ENCODE measurements at places on chromosomes 1 and 21. TPM values are rescaled to one million over a fixed set of nuclear protein-coding genes. Genes with fewer than 3 reads are reported as not detected.
A peak's percentile ranks its signal among the peaks of the same experiment; 100 is the strongest.

The SLC5A9 gene
- polyA plus RNA-seq = 0.72 TPM

The PTGFR gene
- 0.28 TPM for polyA plus RNA-seq

The RCOR3 gene
- 28.8 TPM for polyA plus RNA-seq

DNA sequence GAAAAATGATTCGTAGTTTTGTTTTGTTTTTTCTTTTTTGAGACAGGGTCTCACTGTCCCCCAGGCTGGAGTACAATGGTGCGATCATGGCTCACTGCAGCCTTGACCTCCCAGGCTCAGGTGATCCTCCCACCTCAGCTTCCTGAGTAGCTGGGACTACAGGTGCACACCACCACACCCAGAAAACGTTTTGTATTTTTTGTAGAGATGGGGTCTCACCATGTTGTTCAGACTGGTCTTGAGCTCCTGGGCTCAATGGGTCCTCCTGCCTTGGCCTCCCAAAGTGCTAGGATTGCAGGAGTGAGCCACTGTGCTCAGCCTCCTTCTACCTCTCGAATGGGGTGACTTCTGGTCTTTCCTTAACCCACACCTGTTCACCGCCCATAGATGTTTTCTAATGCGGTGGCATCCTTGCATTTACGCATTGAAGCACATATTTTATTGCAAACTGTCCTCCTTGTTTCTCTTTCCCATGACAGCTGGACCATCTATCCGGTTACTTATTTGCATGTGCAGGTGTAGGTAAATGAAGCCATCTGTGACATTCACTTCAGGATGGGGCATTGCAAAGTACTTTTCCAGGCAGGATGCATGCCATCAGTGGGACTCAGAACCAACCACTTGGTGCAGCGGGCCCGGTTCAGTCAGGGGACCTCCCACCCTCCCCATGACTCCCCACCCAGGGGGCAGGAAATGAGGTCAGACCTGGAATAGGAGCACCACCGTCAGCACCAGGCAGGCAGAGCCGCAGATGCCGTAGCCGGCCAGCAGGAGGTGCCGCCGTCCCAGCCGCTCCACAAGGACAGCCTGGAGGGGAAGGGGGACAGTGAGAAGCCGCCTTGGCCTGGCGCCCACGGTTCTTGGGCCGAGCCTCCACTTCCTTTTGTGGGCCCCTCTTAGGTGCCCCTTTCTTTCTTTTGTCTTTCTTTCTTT is 16.5 kb downstream of the SLC2A7 start:
- peak; percentile 85 for DNase-seq

GRCh38 chr1:172607145-172607544 is 51.8 kb upstream of the FASLG start:
- no peak for DNase-seq

DNA sequence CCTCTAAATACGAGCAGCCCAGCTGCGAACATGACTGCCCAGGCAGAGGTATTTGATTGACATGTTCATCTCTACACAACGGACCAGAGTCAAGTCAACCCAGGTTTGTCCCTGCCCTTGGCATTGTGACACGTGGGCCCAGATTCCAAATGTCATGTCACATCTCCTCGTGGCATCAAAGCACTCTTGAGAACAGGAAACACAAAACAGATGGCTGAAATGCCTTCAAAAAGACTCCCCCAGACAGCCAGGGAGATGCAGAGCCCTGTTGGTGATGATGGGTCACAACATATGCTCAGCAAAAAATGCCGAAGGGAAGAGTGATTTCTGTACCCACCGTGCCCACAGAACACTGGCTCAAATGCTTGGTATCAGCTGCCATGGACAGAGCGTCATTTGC is 337.8 kb upstream of the DAB1 start:
- DNase-seq = no peak

DNA sequence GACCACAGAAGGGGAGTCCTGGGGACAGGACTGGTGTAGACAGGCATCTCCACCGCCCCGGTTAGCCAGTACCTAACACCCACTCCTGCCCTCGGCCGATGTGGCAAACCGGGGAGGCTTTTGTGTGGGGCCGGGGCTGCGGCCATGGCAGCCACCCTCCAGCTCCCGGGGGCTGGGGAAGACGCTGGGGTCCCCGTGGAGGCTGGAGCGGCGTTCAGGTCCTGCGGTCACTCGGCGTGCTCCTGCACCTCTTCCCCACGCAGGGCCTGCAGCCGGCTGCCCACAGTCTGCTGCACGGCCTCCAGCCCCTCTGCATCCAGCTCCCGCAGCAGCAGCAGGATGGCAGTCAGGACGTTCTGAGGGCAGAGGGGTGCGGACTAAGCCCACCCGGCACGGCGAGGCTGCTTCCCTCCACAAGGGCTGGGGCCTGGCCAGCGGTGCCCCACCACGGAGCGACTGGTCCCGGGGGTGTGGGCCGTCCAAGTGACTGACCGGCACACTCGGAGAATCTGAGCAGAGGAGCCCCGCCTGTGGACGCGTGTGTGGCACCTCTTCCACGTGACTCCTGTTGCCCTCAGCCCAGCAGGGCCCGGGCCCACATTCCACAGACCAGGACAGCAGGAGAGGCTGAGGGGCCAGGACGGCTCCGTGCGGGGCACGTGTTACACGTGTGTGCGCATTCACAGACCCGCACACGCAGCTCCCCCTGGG is 9.1 kb downstream of the CFAP410 start:
- no peak for DNase-seq

DNA sequence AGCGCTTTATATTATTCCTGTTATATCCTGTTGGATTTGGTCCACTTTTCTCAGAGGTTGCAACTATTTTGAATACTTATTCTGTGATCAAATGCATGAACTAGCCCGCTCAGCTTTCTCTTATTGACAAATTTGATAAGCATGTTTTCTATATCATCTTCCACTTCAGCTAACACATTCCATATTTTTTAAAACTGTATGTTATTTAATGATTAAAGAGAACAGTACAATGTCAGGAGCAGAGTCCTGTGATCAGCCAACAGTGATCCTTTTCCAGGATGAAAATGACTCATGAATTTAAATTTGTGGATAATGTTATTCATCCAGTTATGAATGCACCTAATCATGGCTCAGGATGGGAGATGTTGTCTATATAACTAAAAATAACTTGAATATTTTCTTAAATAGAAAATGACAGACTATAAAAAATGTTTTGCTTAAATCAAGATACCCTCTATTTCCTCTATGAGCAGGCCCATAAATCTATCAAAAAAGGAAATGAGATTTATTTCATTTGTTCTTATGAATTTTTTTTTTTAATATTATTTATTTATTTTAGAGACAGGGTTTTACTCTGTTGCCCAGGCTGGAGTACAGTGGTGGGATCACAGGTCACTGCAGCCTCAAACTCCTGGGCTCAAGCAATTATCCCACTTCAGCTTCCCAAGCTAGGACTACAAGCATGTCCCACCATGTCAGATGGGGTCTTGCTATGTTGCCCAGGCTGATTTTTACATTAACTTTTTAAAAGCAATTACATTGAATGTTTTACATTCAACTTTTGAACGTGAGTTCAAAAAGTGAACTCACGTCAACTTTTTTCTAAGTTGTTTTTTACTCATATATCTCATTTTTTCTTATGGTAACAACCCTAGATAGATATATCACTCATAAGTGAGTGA is 12.5 kb downstream of the BPNT1 start:
- no peak for DNase-seq

- DNase-seq = no peak
These were observed 361.1 kb downstream of the HHAT start for GRCh38 chr1:210689826-210690225.

- DNase-seq = peak; percentile 87
These were observed 14.0 kb upstream of the ZNF692 start for GRCh38 chr1:248872752-248873408.
